Dorsolateral prefrontal cortex (tissue), 122 donors: ENCODE measurements at places on chromosomes 1 and 21.

DNA sequence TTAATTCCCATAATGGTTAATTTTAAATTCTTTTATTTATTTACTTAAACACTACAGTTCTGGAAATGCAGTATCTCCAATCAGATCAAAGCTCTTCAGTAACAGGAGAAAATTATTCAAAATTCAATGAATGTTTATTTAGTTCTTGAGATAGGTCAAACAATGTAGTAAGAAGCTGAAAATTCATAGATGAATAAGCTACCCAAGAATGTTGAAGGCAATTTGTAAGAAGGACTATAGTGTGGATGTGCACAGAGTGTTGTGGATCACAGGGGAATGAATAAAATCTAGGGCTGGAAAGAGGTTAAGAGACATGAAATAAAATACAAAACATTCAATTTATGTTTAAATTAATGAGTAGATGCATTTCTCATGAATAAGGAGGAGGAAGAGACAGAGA lies 72.0 kb downstream of the OLFM3 start:
- DNase-seq: no peak

GRCh38 chr1:64851664-64852063 lies 106.8 kb downstream of the RAVER2 start:
- no peak for DNase-seq

GRCh38 chr1:52365071-52365745 lies 797 bp downstream of the CC2D1B start:
- DNase-seq: peak; percentile 22

GRCh38 chr1:1309251-1310108 lies 1.1 kb downstream of the PUSL1 start:
- DNase-seq: no peak

DNA sequence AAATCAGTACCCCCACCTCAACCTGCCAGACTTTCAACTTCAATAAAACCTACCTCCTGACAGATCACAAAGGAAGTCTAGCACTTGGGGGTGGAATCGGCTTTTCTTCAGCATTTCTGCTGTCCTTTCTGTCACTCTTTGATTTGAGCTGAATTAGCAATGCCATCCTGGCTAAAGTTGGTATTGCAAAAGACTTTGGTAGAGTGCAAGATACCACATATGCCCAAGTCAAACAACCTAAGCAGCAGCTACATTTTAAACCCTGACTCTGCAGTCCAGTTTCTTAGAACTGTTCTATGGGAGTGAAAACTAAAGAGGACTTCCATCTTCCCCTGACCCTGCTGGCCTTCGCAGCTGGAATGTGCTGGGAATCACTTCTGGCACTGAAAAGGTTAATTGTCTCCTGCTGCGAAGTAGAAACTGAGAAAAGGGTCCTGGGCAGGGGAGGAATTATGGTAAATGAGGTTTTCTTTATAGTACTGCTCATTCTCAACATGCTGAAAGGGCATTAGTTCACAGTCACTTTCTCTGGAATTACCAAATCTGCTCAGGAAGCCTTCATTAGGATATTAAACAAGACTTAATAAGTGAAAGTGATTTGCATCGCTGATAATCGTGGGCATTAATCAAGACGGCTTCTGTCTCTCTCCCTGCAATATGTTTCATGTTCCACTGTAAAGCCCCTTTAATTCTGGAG lies 126.2 kb upstream of the SMYD2 start:
- no peak for DNase-seq

DNA sequence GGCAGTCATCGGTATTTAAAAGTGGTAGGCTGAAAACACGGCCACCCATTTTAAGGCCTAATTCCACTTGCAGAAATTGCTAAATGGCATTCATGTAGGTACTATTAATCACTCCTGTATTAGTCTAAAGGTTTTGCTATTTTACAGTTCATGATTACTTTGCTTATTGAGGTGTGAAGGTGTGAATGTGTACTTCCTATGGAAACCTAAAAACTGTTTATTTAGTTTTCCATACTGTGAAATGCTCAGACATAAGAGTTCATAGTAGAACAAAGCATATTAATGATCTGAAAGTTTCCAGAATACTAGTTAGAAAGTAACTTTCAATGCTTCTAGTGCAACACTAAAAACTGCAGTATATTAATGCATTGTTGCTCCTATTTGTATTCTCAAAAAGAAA lies 69.8 kb downstream of the ITGB3BP start:
- no peak for DNase-seq

- no peak for DNase-seq
Measured at GRCh38 chr1:178055779-178056471, 38.0 kb upstream of the RASAL2 start.

DNA sequence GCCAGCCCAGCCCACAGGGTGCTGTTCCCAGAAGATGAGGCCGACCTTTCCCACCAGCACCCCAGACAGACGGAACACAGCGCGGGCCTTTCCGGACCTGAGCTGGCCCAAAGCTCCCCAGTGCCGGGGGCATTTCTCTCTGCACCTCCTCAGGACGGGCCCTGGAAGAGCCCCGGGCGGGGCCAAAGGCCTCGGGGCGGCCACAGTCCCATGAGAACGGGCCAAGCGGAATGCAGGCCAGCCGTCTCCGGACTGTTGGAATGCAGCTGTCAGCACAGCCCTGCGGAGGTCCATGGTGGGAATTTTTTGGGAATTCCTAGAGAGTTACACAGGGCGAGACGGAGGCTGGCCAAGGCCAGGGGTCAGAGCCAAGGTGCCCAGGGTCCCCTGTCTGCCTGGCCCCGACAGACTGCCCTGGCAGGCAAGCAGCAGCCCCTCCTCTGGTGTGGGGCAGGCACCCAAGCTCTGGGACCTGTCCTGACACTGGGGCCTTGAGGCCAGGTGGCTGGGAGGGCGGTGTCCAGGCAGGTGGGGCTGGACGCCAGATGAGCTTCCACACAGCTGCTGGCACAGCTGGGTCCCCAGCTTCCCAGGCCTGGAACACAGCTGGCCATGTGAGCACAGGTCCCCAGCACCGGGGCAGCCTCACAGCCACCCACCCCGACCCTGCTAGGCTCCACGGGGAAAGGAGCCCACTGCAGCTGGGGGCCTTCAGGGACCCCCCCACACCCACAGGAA lies 63.0 kb downstream of the MEGF6 start:
- DNase-seq: no peak

DNA sequence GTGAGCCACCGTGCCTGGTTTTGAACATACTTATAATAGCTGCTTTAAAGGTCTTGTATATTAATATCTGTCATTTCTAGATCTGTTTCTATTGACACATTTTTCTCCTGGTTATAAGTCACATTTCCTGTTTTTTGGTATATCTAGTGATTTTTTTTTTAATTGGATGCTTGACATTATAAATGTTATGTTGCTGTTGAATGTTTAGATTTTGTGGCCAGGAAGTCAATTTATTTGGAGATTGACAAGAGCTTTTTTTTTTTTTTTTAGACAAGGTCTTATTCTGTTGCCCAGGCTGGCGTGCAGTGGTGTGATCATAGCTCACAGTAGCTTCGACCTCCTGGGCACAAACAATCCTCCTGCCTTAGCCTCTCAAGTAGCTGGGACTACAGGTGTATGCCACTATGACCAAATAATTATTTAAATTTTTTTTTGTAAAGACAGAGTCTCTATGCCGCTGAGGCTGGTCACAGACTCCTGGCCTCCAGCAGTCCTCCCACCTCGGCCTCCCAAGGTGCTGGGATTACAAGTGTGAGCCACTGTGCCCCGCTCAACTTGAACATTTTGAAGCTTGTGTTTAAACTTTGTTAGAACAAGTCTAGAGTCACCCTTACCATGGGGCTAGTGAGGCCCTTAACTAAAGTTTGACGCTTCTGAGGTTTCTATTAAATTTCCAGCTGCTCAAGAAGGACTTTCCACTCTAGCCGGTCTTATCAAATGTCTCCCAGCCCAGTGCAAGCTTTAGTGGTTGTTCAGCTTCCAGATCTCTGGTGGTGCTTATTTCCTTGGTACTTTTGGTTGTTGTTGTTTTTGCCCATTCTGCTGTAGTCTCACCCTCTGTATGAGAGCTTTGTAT lies 8.6 kb upstream of the CHI3L2 start:
- no peak for DNase-seq

- DNase-seq: no peak
Measured at GRCh38 chr1:63898428-63899196, 124.8 kb downstream of the ROR1 start.

GRCh38 chr21:44050276-44050675 lies 38.2 kb downstream of the TRAPPC10 start:
- DNase-seq: no peak

GRCh38 chr1:181250038-181250437 lies 161.5 kb downstream of the IER5 start:
- no peak for DNase-seq

- no peak for DNase-seq
Measured at GRCh38 chr1:8476006-8476405, 158.1 kb downstream of the SLC45A1 start.

- no peak for DNase-seq
Measured at GRCh38 chr1:64624218-64624713, 120.6 kb upstream of the RAVER2 start.

- DNase-seq: no peak
Measured at GRCh38 chr1:190046231-190046630, 431.4 kb downstream of the BRINP3 start.

DNA sequence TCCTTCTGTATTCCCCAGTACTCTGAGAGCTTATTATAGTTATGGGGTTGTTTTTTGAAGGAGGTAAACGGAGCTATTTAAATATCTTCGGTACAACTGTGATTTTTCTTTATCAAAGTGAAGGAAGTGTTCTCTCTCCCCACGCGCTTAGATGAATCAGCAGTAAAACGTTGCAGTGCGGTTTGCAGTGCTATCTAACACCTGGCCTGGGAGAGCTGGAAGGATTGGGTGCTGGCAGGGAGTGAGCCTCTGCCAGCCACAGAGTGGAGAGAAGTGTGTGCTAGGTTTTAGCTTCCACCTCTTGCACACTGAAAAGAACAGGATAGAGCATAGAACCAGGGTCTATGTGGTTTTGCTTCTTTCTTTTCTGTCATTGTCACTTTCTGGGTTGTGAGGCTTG lies 165.9 kb downstream of the SDCCAG8 start:
- DNase-seq: peak; percentile 74

DNA sequence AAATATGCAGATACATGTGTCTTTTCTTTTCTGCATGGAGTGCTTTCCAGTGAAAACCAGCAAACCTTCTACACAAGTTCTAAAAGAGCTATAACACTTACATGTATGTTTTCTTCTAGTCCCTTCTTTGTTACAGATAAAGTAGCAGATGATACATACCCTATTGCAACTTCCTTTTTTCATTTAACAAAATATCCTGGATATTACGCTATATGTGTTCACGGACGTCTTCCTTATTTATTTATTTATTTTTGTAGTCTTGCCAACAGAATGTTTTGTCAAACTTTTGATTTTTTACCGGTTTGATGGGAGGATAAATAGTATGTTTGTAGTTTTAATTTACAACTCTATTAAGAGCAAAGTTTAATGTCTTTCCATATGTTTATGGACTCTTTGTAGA lies 5.2 kb upstream of the GALNT2 start:
- DNase-seq: no peak

DNA sequence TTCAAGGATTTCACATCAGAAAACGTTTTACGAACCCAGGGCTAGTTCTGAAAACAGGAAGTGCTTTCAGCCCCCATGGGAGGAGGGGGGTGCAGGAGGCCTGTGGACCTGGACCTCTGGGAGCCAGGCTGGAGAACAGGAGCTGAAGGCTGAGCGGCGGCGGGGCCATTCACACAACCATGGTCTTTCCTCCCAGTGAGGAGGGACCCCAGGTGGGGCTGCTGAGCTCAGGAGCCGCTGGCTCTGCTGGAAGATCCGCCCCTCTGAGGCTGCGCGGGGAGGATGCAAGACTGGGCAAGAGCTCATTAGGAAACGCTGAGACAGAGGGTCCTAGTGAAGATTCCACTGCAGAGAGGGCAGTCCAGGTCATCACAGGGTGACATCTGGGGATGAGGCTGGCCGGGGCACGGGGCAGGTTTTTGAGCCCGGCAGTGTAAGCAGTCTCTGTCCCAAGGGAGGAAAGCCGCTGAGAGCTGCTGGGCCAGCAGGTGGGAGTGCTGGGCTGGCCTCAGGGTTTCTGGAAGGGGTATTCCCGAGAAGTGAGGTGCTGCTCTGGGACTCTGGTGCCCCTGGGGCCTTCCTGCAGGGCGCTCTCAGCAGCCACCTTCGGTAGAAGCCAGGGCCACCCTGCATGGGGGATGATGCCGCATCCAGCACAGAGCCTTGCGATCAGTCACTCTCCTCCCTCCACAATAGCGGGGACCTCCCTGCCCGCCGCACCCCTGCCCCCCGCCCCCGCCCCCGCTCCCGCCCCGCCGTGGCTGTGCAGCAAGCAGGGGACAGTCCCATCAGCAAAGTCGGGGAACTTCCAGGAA lies 7.5 kb downstream of the MX2 start:
- no peak for DNase-seq

GRCh38 chr1:237205400-237206064 lies 163.5 kb downstream of the RYR2 start:
- DNase-seq: no peak

DNA sequence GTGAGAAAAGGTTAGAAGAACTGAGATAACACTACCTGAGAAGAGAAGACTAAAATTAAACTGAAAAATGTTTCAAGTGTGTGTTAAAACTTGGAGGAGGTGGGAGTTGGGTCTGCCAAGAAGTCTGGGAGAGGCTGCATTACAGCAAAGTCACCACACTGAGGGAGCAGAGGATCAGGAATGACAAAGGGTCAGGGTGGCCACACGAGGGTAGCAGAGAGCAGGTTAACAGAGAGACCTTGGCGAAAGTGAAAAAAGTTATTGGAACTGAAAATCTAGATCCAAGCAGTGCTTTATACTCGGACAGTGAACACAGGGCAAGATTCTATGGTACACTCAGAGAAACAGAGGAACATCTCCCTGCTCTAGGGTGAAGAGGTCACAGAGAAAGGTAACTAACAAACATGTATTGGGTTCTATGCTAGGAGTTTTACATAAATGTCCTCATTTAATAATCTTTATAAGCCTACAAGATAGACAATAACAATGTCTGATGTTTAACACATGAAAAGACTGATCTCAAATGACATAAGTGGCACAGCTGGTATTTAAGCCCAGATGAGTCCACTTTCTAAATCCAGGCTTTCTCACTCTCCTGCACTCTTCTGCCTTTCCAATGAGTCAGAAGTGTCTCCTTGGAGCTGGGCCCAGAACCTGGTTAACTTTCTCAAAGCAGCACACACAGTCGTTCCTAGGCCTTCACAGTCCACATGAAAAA lies 10.3 kb upstream of the CADM3 start:
- DNase-seq: peak; percentile 75

GRCh38 chr1:2295526-2295925 lies 67.4 kb downstream of the SKI start:
- DNase-seq: no peak

DNA sequence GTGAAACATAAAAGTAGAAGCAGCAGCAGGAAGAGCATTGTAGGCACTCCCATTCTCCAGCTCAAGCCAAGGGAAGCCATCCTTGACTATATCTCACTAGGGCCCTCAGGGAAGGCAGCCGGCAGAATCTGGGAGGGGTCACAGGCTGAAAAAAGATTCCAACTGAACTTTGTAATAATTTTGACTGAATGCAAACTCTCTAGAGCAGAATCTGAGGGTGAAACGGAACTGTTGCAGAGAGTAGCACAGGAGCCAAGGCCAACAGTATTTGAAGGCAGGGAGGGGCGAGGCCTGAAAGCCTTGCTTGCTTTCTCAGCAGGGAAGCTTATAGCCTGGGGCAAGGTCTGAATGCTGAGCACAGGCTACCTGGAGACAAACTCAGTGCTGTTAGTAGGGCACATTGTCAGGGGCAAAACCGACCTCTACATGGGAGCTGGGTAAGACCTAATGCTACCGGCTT lies 180.6 kb downstream of the COL24A1 start:
- no peak for DNase-seq

GRCh38 chr1:80457409-80457808 lies 1343.3 kb upstream of the ADGRL2 start:
- DNase-seq: no peak
